ENCODE measurements at places on chromosomes 4 and X.
A peak's percentile ranks its signal among the peaks of the same experiment; 100 is the strongest.

DNA sequence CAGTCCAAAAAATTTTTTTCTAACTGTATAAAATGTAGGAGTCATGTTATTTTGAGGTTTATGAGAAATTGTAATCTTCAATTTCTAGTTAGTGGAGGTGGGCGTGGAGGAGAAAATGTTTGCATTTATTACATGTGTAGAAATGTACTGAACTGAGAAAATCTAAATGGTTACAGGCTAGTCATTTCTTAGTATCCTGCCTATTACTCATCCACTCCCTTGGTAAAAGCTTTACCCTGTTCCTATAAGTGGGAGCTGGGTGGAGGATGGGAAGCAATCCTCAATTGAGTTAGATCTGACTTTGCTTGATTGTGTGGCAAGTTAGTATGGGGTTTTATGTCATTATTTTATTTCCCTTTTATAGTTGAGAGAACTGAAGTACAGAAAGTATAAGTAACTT is 73.8 kb downstream of the POLA1 start:
- no peak for DNase-seq

- DNase-seq, result no peak
Observed at GRCh38 chrX:12118134-12118533, 20.1 kb upstream of the FRMPD4 start.

- no peak for DNase-seq
Observed at GRCh38 chr4:110108422-110108821, 90.0 kb downstream of the ELOVL6 start.

DNA sequence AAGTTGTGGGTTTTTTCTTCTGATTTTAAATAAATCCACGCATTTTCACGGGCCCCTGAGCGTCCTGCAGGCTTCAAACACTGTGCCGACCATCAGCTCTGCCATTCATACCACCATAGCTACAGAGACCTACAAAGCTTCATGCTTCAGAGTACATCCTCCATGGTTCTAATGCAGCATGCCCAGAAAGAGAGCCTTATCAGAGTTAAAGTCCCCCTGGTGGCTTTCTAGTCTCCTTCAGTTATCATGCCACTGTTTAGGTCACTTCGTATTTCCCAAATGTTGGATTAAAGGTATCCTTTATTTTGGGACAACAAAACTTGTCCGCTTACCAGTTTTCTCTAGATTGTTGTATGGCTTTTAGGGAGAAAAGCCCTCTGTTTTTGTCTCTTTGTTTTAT is 66.7 kb upstream of the VCX2 start:
- no peak for DNase-seq

DNA sequence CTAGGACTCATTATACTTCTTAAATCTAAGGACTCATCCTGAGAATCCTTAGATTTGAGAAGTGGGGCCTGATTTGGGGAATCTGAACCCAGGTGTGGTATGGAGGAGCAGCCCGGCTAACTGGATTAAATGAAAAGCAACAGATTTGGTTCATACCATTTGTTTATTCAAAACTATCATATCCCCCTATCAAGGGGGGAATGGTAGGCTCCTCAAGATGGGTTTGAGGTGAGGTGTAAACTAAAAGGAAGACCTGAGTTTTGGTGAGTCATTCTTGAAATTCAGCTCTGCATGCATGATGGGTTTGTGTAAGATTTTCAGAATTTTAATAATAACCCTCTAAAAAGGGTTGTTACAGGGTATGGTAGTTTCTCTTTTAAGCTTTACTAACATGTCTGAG is 53.4 kb downstream of the CASP6 start:
- DNase-seq, result peak; percentile 50

- DNase-seq, result no peak
Observed at GRCh38 chrX:11665168-11666111, at the start of gene ARHGAP6. ARHGAP6 (minus strand) TSS chrX:11665920; CDS start chrX:11664828, 1,092 bp downstream.

- no peak for DNase-seq
Observed at GRCh38 chrX:132728296-132728695, 230.1 kb downstream of the HS6ST2 start.

DNA sequence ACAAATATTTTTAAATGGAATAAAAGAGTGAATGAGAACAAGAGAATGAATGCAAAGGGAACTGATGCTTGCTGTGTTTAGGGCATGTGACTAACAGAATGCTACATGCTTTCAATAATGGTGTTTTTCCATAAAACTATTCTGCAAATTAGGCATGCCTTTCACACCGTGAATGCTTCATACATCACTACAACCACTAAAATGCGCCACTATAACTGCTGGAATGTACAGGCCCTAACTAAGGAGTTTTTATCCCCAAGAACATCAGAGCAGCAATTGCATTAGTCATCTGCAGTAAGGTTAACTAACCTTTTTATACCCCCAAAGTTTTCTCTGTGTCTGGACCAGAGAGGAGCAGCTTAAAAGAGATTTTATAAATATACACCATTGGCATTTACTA is 190.4 kb downstream of the ARAP2 start:
- DNase-seq, result no peak

DNA sequence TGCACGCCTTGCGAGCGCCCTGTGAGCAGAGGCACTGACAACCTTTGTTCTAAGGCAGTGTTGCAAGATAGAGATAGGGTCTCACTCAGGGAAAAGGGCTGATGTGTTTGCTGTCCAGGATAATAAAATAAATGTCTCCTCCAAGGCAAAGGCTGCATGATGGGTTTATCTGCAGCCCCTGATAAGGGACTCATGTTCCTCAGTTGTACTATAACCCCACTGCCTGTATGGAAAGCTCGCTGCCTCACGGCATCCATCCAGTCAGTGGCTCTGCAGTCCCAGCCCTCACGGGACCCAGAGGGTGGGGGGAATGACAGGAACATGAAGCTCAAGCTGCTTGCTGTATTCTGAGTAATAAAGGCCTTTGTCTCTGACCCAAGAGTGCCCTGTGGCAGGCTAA is 22.6 kb downstream of the BCLAF3 start:
- no peak for DNase-seq

GRCh38 chrX:8125566-8125965 is 45.5 kb downstream of the VCX2 start:
- no peak for DNase-seq

- no peak for DNase-seq
Observed at GRCh38 chrX:100830143-100830542, 10.0 kb downstream of the CSTF2 start.

- no peak for DNase-seq
Observed at GRCh38 chr4:118969359-118969758, 80.7 kb downstream of the SYNPO2 start.

- DNase-seq, result no peak
Observed at GRCh38 chrX:38968344-38969216, 167.3 kb downstream of the MID1IP1 start.

- no peak for DNase-seq
Observed at GRCh38 chr4:6275898-6276806, 6.5 kb downstream of the WFS1 start.

- DNase-seq, result no peak
Observed at GRCh38 chr4:48742412-48742811, 37.7 kb downstream of the FRYL start.

- peak; percentile 13 for DNase-seq
Observed at GRCh38 chr4:152510349-152511147, 25.3 kb downstream of the FBXW7 start.

GRCh38 chr4:183624548-183624947 is 34.4 kb downstream of the RWDD4 start:
- no peak for DNase-seq

GRCh38 chrX:39955625-39956024 is 142.1 kb downstream of the BCOR start:
- DNase-seq, result peak; percentile 6

GRCh38 chrX:44400588-44400987 is 57.1 kb upstream of the EFHC2 start:
- DNase-seq, result no peak

DNA sequence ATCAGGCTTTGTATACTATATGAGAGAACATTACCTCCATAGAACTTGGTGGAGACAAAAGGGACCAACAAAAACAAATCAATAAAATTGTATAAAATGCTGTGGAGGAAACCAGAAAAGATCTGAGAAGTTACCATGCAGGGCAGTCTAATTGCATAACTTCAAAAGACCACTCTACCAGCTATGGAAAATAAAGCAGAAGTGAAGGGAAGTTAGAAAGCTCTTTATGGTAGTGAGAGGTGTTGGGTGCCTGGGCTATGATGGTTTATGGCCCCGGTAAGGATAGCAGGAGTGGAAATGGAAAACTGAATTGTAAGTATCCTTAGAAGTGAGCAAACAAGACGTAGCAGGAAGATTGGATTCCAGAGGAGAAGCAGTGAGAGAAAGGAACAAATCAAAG is 3.1 kb downstream of the TMEM184C start:
- no peak for DNase-seq

- DNase-seq, result no peak
Observed at GRCh38 chrX:94722578-94722977, 1048.6 kb downstream of the FAM133A start.

- peak; percentile 33 for DNase-seq
Observed at GRCh38 chr4:17613761-17614415, 553 bp upstream of the MED28 start.

DNA sequence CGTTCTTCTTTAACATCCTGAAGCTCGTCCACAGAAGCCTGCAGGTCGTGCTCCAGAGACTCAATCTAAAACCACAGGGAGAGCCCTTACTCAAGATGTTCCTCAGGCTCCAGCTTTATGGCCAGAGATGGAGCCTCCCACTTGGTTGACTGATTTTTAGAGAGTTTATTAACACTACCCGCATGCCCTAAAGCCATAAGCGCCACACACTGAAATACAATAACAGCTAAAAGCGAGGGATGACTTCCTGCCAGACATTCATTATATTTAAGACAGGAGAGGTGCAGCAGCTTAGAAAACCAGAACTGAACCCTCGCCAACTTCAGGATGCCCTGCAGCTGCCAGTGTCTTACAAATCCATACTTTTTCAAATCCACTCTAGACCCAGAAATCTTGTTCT is 42.0 kb downstream of the SOD3 start:
- no peak for DNase-seq

GRCh38 chrX:110286106-110286505 is 31.8 kb downstream of the AMMECR1 start:
- no peak for DNase-seq

GRCh38 chrX:39815631-39816030 is 282.1 kb downstream of the BCOR start:
- no peak for DNase-seq

DNA sequence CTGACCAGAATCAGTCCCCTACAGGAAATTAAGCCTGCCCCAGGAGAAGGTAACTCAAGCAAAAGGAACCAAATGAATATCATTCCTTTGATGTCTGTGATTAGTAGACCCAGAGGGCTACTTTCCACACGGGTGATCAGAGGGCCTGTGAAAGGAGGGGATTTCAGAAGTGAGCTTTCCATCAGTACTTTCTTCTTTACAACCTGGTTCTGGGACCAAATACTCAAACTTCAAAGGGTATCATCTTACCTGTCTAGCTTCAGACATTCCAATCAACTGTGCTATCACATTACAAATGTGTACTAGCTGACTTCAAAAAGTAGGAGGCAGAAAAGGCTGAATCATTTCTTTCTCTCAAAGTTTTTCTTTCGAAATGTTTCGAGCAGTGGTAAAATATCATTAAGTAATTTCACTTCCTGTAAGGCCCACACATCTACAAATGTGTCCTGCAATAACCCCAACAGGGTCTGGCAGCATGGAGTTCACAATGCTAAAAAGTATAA is 23.9 kb downstream of the ACSL4 start:
- DNase-seq, result peak; percentile 13

DNA sequence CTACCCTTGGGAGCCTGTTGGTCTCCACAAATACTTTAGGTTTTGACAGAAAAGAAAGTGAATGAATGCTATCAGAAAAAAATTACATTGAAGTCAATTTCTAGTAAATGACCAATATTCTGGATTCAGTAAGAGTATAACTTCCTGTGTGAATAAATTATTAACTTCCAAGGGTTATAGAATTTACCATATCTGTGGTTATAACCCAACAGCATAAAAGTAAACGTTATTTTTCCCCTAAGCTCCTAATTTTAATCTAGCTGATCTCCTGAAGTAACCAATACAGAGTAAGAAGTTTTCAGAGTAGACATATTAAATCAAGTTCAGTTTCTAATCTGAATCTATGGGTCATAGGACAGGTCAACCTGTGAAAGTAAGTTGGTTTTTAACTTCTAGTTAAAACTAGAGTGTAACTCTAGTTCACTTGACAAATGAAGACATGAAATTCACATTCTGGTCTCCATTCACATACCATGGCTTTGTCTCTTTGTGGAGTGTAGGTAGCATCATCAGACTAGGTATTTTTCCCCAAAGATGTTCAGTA is 22.8 kb downstream of the DTHD1 start:
- DNase-seq, result no peak

GRCh38 chr4:159284113-159284512 is 181.2 kb downstream of the RAPGEF2 start:
- DNase-seq, result no peak

DNA sequence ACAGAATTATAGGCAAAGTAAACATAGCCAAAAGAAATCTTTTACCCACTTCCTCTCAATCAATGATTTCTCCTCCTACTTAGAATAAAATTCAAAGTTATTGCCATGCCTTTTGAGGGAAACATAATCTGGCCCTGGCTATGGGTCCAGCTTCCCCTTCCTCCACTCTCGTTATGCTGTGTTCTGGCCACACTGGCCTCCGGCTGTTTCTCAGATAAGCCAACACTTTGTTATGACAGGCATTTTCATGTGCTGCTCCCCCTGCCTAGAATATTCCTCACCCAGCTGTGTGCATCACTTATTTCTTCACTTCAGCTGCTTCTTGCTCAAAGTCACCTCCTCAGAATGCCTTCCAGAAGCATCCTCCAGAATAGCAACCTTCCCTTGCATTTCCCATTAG is 386.6 kb upstream of the AADAT start:
- no peak for DNase-seq

- DNase-seq, result no peak
Observed at GRCh38 chr4:113447061-113447460, 314.5 kb downstream of the CAMK2D start.

- no peak for DNase-seq
Observed at GRCh38 chrX:56788229-56788628, 59.2 kb downstream of the NBDY start.

GRCh38 chrX:15525664-15526416 is 25.2 kb downstream of the BMX start:
- DNase-seq, result no peak

DNA sequence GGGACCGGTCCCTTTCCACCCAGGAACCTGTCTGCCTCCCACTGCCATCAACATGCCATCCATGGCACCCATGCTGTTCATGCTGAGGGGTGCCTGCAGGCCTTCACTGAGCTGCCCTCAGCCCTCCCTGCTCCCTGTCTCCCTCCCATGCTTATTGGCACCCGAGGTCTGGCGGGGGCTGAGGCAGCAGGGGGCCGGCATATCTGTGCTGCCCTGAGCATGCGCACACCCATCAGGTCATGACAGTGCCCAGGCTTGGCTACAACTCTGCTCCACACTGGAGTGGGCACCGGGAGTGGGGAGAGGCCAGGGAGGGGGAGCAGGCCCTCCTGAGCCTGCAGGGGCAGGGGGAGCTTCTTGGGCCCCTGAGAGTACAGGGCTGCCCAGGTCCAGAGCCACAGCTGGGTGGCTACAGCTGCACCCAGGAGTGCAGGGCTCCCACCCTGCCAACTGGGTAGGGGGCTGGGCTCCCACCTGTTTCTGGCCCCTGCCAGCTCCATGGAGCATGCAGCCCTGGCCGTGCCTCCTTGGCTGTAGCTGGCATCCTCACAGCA is 395.8 kb upstream of the DMD start:
- DNase-seq, result no peak

- no peak for DNase-seq
Observed at GRCh38 chr4:48575964-48576363, 85.9 kb downstream of the ZAR1 start.

- DNase-seq, result peak; percentile 41
Observed at GRCh38 chr4:185304944-185305690, 90.6 kb downstream of the LRP2BP start.
